ENCODE measurements at places on chromosomes 3 and 15.
A peak's percentile ranks its signal among the peaks of the same experiment; 100 is the strongest.

GRCh38 chr15:40282869-40283614, at the start of gene ANKRD63:
ANKRD63 (minus strand) TSS chr15:40283064; CDS start chr15:40282586, 478 bp downstream.
- DNase-seq: peak; percentile 78

GRCh38 chr3:71219744-71220638, 363.5 kb downstream of the FOXP1 start:
- no peak for DNase-seq

DNA sequence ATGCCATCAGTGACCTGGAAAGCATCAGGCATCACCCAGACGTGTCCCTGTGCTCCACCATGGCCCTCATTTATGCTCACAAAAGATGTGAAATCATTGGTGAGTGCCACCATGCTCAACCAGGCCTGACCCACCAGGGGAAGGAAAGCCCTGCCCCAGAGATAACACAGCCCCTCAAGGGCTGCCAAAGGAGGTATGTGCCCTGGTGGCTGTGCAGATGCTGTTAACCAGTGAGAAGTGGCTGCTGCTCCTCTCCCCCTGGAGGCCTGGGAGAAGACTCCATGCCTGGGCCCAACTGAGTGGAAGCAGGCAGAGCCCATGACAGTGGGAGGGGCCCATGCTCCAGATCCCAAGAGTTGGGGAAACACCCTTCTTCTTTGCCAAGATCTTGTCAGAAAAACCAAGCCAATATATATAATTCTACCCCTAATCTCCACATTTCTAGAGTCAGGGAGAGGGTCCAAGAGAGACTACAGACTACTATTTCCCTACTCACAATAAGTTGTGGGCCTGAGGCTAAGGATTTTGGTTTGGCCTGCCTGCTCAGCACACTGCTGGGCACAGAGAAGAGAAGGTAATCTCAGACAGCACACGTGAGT, 2.7 kb downstream of the TTC21A start:
- no peak for DNase-seq

GRCh38 chr3:180646187-180646790, 33.0 kb downstream of the CCDC39 start:
- DNase-seq: no peak

- DNase-seq: no peak
Observed at GRCh38 chr3:112822064-112823055, 24.3 kb downstream of the CD200R1L start.

DNA sequence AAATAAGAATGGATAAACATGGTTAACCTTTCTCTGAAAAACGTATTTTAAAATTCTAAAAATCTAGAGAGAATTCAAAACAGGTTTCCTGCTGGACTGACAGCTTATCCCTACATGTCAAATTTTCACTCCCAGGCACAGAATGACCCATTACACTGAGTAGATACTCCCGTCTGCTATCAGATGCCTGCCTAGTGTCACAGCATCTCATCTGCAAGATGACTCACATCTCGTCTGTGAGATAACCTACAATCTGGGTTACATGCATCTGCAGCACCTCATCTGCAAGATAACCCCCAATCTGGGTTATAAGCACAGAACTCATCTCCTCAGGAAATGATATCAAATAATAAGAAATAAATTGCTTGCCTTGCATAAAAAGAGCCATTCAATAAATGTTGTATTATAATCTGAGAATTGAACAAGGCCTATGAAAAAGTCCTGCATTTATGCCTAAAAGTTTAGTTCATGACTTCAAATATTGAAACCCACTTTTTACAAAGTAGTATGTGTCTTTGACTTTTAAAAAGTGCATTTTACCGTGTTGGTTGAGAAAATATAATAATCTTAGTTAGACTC, 188.3 kb upstream of the THBS1 start:
- no peak for DNase-seq

DNA sequence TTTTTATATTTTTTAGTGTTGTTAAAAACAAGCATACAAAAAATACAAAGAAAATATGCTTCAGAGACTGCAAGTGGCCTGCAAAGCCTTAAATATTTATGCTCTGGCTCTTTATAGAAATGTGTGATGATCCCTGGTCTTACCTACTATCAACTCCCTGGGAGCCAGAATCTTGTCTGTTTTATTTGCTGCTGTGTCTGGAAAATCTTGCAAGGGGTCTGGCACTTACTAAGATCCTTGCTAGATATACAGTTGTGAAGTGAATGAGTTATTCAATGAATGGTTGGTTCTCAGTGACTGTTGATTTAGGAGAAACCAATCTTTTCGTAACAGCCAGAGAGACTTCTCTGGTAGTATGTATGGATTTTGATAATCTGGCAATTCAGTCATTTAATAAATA, 521.0 kb upstream of the CFAP20DC start:
- DNase-seq: no peak

- no peak for DNase-seq
Observed at GRCh38 chr3:119562307-119562961, 3.0 kb upstream of the CD80 start.

DNA sequence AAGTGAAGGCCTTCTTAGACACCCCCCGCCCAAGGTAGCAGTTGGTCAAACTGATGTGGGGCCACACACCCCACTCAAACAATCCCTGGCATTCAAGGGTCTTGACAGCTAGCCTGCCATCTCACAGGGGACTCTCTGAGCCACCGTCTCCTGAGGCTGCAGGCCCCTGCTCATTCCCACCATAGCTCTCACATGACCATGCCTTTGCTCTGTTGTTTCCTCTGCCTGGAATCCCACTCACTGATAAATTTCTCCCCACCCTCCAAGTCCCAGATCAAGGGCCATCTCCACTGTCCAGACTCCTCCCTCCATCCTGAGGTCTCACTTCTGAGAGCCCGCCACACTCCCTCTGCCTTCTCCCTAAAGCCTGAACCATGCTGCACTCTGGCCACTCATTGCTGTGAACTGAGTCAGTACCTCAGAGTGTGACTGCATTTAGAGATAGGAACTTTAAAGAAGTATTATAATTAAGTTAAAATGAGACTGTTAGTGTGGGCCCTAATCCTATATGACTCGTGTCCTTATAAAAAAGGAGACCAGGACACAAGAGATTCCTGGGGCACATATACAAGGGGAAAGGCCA, 10.0 kb downstream of the WNT7A start:
- DNase-seq: no peak

- no peak for DNase-seq
Observed at GRCh38 chr3:17179381-17180205, 294.8 kb downstream of the PLCL2 start.

DNA sequence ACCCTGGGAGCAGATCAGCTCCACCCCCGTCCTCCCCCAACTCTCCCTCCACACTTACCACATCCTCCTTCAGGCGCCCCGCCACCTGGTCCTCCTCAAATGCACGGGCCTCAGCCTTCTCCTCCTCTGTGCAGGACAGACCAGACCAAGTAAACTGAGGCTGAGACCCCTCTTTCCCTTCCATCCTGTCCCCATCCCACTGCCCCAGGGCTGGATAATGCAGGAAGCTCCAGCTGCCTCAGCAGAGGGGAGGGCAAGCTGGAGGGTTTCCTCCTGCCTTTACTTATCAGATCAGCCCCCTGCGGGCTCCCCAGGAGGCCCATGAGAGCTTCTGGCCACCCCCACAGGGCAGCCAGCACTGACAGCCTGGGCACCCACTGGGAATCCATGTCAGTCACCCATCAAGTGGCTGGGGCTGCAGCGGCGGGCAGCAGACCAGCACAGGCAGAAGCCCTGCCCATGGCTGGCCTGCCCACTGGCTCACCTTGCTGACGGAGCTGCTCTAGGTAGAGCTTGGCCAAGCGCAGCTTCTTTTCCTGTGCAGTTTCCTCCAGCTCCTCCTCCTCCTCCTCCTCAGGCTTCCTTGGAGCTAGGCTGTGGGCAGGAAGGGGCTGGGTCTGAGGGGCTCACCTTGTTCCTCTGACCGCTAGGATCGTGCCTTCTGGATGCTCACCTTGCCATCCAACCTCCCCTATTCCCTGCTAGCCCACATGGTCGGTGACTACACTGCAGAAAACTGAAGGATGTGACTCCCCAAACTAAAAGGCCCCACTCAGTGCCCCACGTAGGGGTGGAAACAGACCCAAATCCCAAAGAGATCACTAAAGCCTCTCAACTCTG, 3.9 kb downstream of the RRP9 start:
- no peak for DNase-seq

DNA sequence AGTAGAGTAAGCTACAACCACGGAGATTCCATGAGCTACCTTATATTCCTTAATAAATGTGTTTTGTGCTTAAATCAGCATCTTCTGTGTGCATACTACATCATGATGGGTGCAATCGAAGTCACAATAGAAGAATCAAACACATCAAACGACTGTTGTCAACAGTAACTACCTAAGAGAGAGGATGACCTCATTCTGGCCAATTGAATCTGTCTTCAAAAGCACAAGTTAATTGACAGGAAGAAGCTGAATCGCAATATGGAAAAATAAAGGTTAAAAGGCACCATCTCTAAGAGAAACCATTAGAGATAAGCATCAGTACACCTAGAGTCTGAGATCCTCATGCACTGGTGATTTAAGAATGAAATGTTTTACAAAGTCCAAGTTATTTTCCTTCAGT, 39.0 kb downstream of the CD200R1L start:
- no peak for DNase-seq

GRCh38 chr3:96996009-96996408, 181.6 kb downstream of the EPHA6 start:
- no peak for DNase-seq

- no peak for DNase-seq
Observed at GRCh38 chr3:25723802-25724201, 59.1 kb upstream of the TOP2B start.

DNA sequence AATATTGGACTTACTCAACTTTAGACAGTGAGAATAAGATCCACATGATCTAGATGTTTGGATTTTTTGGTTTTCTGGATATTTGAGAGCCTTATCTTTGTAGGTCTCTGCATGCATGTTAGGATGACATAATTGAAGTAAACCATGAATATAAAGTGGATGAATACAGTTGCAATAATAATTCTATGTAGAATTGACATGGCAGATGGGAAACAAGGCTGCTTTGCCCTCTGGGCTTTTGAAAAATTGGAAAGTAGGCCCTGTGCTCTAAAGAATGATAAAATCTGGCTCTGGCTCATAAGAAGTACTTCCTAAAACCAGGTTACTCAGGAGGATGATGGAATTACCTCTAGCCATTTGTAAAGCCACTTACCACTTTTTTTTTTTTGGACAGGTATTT, 86.9 kb downstream of the ZNF609 start:
- DNase-seq: no peak

DNA sequence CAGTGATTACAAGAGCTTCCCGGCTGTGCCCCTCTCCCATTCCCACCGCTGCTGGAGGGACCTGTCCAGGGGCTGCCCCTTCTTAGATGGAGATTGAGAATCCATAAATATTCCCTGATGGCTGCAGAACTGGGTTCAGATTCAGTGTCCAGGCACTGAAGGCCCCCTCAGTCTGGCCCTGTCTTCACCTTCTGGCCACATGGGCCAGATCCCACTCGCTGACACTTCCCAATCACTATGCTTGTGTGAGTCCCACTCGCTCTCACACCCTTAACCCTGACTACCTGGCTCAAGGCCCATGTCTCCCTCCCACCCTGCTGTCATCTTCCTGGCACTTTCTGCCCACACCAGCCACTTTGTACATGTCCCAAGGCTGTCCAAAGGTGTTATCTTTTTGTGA, 15.5 kb upstream of the MRPS22 start:
- no peak for DNase-seq

DNA sequence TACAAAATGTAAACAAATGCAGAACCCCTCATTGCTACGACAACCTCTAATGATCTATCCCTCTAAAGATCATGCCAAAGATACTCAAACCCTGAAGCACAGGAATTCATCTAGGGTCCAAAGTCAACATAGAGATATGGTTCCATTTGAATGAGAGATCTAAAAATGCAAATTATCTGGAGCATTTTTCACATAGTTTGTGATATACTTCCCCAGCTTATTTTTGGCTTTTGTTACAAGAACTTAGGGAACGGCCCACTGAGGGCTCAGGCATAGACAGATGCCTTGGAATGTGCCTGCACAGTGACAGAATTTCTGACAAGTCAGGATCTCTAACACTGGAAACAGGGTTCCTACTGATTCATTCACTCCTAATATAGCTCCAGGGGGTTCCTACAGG, 258.9 kb upstream of the THBS1 start:
- DNase-seq: no peak

DNA sequence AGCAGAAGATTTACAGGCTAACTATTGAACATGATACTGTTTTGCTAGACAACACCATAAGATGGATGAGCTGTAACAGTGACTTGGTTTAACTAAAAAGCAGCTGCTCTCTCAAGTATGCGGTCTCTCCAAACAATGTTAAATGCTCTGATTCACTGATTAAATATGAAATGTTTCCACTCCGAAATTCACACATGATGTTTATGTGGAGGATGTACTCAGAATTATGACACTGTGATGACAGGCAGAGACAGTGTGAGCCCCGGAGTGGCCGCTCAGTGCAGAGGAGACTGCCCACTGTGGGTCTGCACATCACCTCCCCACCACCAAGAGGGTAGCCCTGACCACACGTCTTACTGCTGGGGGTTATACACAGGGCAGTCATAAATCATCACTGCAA, 83.9 kb upstream of the MEX3B start:
- DNase-seq: no peak

GRCh38 chr3:52721002-52721729, 15.3 kb downstream of the SPCS1 start:
- no peak for DNase-seq

DNA sequence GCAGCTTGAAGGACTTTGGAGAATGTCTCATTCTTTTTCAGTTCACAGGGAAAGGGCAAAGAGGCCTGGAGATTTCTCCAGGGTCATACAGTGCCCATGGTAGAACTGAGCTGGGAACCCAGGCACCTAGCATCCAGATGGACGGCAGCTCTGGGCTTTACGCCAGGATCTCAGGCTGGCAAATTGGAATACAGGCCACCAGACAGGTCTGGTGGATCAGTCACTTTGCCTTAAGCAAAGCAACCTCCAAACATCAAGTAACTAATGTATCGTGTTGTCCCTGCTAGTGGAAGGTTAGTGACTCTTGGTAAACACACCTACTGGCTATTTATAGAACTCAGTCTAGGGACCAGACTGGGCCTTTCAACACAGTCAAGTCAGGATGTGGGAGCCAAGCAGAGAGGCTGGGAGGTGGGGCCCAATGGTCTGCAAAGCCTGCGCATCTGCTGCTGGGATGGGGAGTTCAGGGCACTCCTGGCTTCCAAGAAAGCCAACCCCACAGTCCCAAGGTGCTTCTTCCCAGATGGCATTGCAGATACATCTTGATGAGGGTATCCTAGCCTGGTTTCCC, 30.2 kb downstream of the RPLP1 start:
- DNase-seq: no peak

- DNase-seq: no peak
Observed at GRCh38 chr3:27680517-27681246, 41.4 kb downstream of the EOMES start.

GRCh38 chr3:45187694-45188141, 38.4 kb downstream of the TMEM158 start:
- no peak for DNase-seq

DNA sequence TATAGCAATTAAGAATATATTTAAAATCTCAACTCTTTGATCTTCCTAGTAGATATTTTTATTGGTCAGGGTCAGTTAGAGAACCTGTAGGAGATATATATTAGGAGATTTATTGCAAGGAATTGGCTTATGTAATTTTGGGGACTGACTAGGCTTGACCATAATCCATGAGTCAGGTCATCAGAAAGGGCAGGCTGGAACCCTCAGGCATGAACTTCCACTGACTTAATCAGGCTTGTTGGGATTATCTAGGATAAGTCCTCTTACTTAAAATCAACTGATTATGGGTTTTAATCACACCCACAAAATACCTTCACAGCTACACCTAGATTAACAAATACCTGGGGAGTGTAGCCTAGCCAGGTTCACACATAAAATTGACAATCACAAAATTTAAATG, 156.1 kb downstream of the MYRIP start:
- DNase-seq: no peak

GRCh38 chr3:37670961-37671483, 190.7 kb upstream of the CTDSPL start:
- DNase-seq: no peak

Measured in Right ventricle myocardium inferior (tissue), 1 donor.